ENCODE measurements at places on chromosomes 11 and 22.

DNA sequence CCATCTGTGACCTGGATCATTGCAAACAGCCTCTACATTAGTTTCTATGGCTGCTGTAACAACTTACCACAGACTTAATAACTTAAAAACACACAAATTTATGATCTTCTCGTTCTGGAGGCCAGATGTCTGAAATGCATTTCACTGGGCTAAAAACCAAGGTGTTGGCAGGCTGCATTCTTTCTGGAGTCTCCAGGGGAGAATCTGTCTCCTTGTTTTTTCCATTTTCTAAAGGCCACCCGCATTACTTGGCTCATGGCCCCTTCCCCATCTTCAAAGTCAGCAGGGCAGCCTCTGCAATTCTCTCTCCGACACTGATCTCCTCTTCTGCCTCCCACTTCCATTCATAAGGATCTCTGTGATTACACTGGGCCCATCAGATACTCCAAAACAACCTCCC lies 11.6 kb downstream of the SCGB1A1 start:
- no peak for DNase-seq

DNA sequence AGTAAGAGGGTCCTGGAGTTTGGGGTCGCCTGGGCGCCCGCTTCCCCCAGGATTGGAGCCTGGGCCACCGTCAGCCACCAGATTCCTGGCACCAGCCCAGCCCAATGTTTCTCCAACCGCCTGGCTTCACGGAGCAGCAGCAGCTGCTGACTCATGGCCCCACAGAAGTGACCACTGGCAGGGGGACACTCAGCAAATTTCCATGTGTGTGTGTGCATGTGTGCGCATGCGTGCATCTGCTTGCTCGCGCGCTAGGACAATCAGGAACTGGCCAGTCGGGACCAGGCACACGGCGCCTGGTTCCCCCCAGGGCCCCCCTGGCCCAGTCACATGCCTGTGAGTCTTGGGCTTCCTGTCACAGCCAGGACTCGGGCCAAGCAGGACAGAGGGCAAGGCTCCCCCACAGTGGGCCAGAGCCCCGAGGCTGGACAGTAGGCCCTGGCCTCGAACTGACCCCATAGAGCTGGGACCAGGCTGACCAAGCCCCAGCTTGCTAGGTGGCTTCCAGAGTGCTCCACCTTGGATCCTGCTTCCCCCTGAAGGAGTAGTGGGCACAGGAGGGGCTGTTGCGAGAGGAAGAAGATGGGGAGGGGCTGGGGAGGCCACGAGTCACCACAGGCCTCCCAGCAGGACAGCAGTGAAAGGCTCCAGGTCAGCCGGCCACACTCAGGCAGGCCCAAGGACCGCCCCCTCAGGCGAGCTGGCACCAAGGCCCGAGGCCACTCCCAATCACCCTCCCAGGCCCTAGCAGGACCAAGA lies 3.2 kb downstream of the CTSD start:
- DNase-seq = no peak

- no peak for DNase-seq
Measured at GRCh38 chr22:43827003-43827735, 15.1 kb upstream of the EFCAB6 start.

- DNase-seq = no peak
Measured at GRCh38 chr22:23392420-23393121, 187.5 kb downstream of the IGLL1 start.

DNA sequence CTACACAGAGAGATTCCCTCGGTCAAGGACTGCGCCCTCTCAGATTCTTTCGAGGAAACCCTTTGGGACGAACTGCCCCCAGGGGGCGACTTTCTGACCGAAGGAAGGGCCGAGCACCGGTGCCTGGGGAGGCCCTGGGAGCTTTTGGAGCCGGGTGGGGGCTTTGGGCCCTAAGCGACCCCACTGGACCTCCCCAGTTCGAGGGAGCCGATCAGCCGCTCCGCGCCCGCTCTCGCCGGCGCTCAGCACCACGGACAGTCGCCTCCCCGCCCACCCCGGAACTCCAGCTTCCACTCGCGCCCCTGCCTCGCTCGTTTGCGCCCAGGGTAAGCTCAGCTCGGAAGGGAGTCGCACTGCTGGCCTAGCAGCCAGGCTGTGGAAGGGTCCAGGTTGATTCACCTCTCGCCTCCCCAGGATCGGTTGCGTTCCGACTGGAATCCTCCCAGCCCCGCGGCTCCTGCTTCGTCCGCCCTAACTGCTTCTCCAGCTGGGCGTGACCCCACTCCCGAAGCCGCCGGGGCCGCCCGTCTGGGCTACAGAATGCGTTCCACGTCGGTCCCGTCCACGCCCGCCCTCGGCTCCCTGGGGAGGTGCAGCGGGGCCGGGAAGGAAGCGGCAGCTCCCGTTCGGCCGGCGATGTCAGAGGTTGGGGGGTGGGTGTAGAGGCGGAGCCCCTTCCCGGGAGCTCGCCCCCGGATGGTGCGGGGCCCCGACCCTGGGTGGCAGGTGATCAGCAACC lies 428 bp downstream of the SCN3B start:
- no peak for DNase-seq

DNA sequence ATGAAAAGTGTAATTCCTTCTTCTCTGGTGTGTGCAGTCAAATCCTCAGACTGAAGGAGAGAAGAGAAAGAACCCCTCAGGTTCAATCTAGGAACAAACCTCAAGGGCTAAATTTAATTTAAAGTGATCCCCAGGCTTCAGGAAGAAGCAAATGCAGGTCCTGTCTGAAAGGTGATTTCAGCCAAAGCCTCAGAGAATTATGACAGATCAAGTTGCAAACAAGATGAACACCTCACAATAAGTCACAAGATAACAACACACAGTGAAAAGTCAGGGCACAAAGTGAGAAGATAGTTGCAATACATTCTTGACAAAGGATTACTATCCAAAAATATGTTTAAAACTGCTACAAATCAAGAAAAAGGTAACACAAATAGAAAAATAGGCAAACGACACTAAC lies 11.8 kb downstream of the ZP1 start:
- DNase-seq = no peak

- DNase-seq = no peak
Measured at GRCh38 chr22:25545672-25546071, 18.8 kb upstream of the GRK3 start.

DNA sequence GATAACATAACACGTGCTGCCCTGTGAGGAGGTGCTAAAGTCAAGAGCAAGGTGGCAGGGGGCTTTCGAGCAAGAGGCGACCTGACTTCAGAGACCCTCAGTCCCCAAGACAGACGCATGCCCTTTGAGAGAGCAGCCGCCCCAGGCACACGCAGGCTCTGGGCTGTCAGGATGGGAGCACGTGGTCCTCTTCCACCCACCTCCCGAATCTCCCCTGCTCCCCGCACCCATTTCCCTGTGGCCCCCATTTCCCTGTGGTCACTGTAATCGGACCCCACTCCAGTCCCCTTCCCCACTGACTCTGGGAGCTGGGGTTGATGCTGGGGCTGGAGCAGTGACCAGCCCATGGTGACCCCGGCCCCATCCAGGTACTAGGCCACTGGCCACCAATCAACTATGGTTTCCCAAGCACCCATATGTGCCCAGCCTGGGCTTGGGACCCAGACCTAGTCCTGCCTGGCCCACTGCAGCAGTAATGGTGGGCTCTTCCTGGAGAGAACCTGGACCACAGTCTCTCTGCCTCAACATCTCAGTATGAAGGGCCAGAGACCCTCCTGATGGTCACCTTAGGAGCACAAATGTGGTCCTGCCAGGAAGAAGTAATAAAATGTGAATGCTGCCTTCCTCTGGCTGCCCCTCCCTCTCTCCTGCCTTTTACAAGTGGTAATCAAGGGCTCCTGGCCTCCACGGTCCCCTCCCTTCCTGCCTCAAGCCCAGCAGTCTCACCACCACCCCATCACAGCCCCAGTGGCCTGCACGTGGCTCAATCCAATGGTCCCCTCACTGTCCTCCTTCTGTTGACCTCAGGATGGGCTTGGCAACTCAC lies 39.0 kb downstream of the IGLL5 start:
- DNase-seq = no peak

- DNase-seq = no peak
Measured at GRCh38 chr11:116472651-116473050, 300.1 kb downstream of the BUD13 start.

- DNase-seq = no peak
Measured at GRCh38 chr11:107427569-107428180, 29.9 kb downstream of the CWF19L2 start.
